Activated T-helper 1 cell treated with Interleukin-2 at 50 U/mL for 16 hours (primary cell): ENCODE measurements at places on chromosomes 3 and 15.

- no peak for DNase-seq
These were observed 751 bp upstream of the PLA2G4E start for GRCh38 chr15:42021593-42021992.

GRCh38 chr3:14216257-14217048, 37.8 kb downstream of the LSM3 start:
- DNase-seq = peak; percentile 20

DNA sequence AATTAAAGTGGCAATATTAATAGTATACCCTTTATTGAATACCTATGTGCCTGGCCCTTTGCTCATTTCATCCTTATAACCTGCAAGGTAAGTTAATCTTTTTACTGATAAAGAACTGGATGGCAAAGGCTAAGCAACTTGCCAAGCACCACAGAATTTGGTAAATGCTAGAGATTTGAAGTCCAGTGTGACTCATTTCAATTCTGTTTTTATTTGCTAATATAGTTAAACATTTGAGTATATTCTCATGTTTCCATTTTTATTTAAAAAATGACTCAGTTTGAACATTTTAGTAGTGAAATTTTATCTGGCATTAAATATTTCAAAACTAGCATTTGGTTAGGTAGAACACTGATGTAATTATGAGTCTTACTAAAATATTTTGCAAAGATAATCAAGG, 11.3 kb downstream of the PFN2 start:
- DNase-seq = no peak

DNA sequence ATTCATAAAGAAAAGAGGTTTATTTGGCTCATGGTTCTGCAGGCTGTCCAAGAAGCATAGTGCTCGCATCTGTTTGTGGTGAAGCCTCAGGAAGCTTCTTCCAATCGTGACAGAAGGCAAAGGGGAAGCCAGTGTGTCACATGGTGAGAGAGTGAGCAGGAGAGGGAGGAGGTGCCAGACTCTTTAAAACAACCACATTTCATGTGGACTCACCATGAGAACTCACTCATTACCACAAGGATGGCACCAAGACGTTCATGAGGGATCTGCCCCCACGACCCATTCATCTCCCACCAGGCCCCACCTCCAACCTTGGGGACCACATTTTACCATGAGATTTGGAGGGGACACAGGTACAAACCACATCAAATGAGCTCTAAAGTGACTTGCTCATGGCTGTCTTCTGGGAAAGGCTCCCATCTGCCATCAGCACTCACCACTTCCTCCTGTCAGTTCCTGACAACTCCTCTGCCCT, 327.3 kb upstream of the TLE3 start:
- DNase-seq = no peak
